CD4-positive, alpha-beta T cell treated with Interleukin-15 for 4 hours (primary cell): ENCODE measurements at places on chromosomes 7 and 10.

DNA sequence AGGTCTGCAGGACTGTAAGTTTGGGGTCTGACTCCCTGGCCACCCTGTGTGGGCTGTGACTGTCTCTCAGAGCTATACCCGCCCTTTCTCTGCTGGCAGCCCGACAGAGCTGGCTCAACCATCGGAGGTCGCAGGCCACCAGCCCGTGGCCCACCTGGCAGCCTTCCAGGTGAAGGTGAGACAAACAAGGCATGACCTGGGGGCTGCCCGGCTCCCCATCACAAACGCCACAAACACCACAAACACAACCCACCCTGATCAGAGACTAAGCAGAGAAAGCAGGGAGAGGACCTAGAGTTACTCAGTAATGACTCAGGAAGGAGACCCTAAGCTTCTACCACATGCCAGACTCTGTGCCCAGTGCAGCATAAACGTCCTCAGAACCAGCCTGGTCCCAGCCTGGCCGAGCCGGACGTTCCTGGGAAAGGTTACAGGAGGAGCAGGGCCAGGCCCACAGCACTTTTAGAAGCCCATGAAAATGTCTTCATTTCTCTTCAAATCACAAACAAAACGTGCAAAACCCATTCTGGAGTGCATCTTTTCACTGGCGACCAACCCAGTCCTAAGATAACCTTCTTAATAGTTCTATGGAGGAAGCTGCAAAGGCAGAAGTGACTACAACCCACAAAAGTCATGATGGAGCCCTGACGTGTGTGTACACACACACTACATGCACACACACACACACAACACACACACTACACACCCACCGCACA is 66.8 kb downstream of the MKI67 start:
- DNase-seq = peak; percentile 26

- no peak for DNase-seq
Observed at GRCh38 chr10:69948261-69948660, 104.4 kb upstream of the MACROH2A2 start.

GRCh38 chr10:93459466-93459865 is 22.7 kb downstream of the MYOF start:
- DNase-seq = no peak

GRCh38 chr10:89813546-89813945 is 112.2 kb downstream of the KIF20B start:
- no peak for DNase-seq

GRCh38 chr7:15801041-15801440 is 114.6 kb upstream of the MEOX2 start:
- no peak for DNase-seq

GRCh38 chr10:112349521-112350085 is 24.3 kb upstream of the ACSL5 start:
- DNase-seq = no peak
